ENCODE measurements at places on chromosomes 4 and X.

DNA sequence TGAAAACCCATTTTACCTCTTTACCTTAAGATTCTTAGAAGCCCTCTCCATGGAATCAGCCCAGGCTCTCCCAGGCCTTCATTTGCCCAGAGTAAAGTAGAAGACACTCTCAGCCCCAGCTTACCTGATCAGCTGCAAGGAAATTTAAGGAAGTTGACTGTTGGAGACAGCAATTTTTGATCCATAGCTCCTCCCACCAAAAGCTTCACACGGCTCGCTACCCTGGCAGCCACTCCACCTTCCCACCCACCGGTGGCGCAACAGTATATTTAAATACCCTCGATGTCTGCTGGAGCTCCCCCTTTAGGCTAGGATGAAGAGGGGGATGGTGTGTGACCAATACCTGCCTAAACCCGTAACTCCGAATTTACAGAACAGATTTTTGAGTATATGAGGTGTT lies 75.4 kb downstream of the MBNL3 start:
- DNase-seq = no peak

- no peak for DNase-seq
Measured at GRCh38 chrX:139297638-139298037, 232.9 kb upstream of the F9 start.

- no peak for DNase-seq
Measured at GRCh38 chr4:174928174-174928573, 10.0 kb downstream of the ADAM29 start.

DNA sequence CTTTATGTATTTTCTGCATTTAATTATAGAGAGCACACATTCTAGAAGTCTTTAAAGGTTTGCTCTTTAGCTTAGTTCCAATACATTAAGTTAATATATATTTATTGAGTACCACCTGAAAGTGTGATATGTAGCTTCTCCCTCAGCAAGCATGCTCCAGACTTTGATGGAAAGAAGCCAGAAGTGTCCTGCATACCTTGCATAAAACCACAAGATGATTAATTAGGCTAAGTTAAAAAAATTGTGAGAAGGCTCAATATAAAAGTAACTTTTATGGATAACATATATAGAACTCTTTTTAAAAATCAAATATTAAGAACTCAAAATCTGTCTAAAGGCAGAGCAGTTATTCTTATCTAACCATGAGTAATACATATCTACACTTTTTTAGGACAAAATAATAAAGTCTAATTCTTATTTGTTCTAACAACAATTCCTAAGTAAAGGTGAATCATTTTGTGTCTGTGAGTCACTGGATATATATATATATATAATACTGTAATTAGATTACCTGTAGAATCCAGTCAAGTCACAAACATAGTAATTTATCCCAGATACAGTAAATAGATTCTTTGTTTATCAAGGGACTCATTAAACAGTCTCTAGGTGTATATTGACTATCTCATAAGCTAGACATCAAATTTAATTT lies 51.2 kb downstream of the INTS12 start:
- no peak for DNase-seq

GRCh38 chr4:173513651-173514050 lies 16.4 kb downstream of the HAND2 start:
- no peak for DNase-seq

GRCh38 chrX:65926095-65927019 lies 113.5 kb downstream of the VSIG4 start:
- no peak for DNase-seq

GRCh38 chrX:44974451-44974850 lies 101.5 kb downstream of the KDM6A start:
- no peak for DNase-seq

GRCh38 chrX:11105080-11105479 lies 6.1 kb upstream of the HCCS start:
- DNase-seq = no peak

DNA sequence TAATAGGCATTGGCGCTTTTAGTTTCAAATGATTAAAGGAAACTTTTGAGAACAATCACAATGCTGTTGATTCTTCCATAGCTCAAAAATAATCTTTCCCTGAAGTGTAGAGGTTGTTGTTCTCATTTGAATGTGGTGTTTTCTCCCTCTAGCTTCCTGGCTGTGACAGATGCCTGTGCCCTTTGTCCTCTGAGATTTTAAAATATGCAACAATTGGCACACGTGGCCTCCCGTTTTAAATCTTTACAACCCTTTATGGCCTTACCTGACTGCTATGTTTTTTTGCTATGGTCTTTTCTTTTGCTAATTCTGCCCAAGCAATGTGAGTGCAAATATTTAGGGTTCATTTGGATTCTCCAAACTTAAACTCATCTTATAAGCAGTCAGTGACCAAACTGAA lies 22.9 kb upstream of the CASK start:
- DNase-seq = no peak

- no peak for DNase-seq
Measured at GRCh38 chrX:40644821-40645358, 2.5 kb downstream of the CXorf38 start.

DNA sequence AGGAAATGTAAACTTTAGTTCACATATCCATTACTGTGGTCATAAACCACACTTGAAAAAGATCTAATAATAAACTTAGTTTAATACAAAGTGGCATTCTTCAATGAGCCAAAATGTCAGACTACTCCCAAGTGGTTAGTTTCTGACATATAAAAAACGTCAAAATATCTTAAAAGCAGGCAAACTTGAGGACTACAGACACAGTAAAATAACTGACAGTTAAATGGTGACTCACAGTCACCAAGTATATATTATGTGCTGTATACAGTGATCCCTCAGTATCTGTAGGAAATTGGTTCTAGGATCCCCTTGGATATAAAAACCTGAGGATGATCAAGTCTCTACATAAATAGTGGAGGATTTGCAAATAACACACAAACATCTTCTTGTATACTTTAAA lies 11.6 kb upstream of the CORIN start:
- no peak for DNase-seq

GRCh38 chr4:168153596-168154440 lies 61.5 kb downstream of the ANXA10 start:
- peak; percentile 55 for DNase-seq

- DNase-seq = no peak
Measured at GRCh38 chr4:101415962-101416361, 68.6 kb upstream of the PPP3CA start.

- no peak for DNase-seq
Measured at GRCh38 chrX:10855845-10856244, 235.5 kb upstream of the MID1 start.

Measured in non-pigmented ciliary epithelial cell (primary cell).